ENCODE measurements at places on chromosomes 6 and 20. TPM values are rescaled to one million over a fixed set of nuclear protein-coding genes. Genes with fewer than 3 reads are reported as not detected.

Gene LY6G5B
- total RNA-seq, result 3.8 TPM

Gene FAM209B
- total RNA-seq, result 0.22 TPM

Gene ZGPAT
- 25.0 TPM for total RNA-seq

Gene C6orf52
- total RNA-seq, result 1.6 TPM

Gene PCSK2
- total RNA-seq, result not detected

Gene TRIM10
- total RNA-seq, result not detected

Gene SLC17A3
- 1.0 TPM for total RNA-seq

Gene STMND1
- total RNA-seq, result not detected

Gene SLC17A9
- not detected for total RNA-seq

Gene GPX5
- total RNA-seq, result not detected

Gene TRMT6
- 61.8 TPM for total RNA-seq

Gene GLP1R
- total RNA-seq, result not detected

Gene CPNE5
- 0.20 TPM for total RNA-seq

Gene HLA-DRB5
- total RNA-seq, result not detected

Gene ENPP3
- total RNA-seq, result not detected

Gene TRIM15
- not detected for total RNA-seq

Gene ZC3H12D
- total RNA-seq, result 0.12 TPM

Gene NHSL1
- 3.6 TPM for total RNA-seq

Gene RUNX2
- 1.2 TPM for total RNA-seq

Gene ZNF341
- total RNA-seq, result 2.6 TPM

Gene PTK6
- 3.1 TPM for total RNA-seq

Gene ENPP5
- total RNA-seq, result not detected

Gene GJA10
- total RNA-seq, result not detected

Gene LCA5
- total RNA-seq, result 0.58 TPM

Gene MAP7
- 23.9 TPM for total RNA-seq

Gene OTOR
- not detected for total RNA-seq

Gene GSTA3
- total RNA-seq, result not detected

Gene RSPH4A
- 0.15 TPM for total RNA-seq

Gene RPS21
- 2,993 TPM for total RNA-seq

Gene OPN5
- total RNA-seq, result not detected

Gene SAPCD1
- 5.2 TPM for total RNA-seq

Gene SNX9
- total RNA-seq, result 26.7 TPM

Gene KCNS1
- not detected for total RNA-seq

Gene CDH26
- not detected for total RNA-seq

Gene SMOC2
- total RNA-seq, result not detected

Gene CCN5
- total RNA-seq, result 27.5 TPM

Gene TUBB1
- not detected for total RNA-seq

Gene KCNK17
- total RNA-seq, result not detected

Gene DACT2
- 0.14 TPM for total RNA-seq

Gene ARFGEF3
- 0.69 TPM for total RNA-seq

Gene NMBR
- total RNA-seq, result not detected

Gene C20orf141
- not detected for total RNA-seq

Gene TMX4
- total RNA-seq, result 15.7 TPM

Gene TFAP2D
- total RNA-seq, result not detected

Gene MAP1LC3A
- 19.2 TPM for total RNA-seq

Gene C6orf141
- 13.3 TPM for total RNA-seq

Gene SIRPD
- not detected for total RNA-seq

Gene SRMS
- total RNA-seq, result 0.16 TPM

Gene SLC35D3
- total RNA-seq, result 0.14 TPM

Gene DAAM2
- 0.04 TPM for total RNA-seq

Gene CNR1
- total RNA-seq, result 1.9 TPM

Gene DXO
- total RNA-seq, result 13.3 TPM

Gene FAM83D
- total RNA-seq, result 63.6 TPM

Gene POU5F1
- 7.2 TPM for total RNA-seq

Data from A549 treated with Mapracorat at 1 μM for 4 hours (cell line).